SHP77 (cell line): ENCODE measurements at places on chromosomes 3 and 15.

DNA sequence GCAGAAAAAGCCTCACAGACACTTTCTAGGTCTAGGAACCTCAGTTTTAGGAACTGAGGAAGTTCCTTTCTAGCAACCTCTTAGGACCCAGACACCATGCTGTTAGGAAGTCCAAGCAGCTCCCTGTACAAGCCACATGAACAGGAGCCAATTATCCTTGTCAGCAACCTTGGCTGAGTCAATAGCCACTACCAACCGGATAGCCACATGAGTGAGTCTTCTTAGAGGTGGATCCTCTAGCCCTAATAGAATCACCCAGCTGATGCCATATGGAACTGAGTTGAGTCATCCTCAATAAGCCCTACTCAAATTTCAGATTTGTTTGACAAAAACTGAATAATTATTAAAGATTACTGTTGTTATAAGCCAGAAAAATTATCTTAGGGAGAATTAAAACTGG is 256.2 kb downstream of the NLGN1 start:
- DNase-seq, result no peak

DNA sequence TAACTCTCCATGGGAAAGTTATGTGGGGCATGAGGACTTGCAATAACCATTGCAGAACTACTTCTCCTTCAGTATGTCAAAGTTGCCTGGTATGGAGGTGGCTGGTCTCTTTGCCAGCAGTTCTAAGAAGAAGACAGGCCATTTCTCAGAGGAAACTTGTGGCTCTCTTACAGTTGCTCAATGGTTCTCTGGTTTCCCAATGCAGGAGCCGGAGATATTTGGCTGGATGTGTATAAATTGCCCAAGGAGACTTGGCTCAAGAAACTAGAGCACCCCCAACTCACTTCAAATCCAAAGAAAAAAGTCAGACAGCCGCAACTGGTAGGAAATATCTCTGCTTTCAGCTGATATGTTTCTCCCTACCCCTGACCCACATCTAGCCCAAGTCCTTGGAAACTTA is 24.2 kb downstream of the WDR93 start:
- no peak for DNase-seq

DNA sequence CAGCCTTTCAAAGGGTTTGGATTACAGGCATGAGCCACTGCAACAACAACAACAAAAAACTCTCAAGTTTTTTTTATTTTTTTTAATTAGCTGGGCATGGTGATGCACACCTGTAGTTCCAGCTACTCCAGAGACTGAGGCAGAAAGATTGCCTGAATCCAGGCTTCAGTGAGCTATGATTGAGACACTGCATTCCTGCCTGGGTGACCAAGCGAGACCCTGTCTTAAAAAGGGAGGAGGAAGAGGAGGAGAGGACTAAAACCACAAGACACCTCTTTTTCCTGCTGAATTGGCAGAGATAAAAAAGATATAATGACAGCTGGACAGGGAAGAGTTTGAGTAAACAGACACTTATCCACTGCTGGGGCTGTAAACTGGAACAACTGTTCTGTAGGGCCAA is 22.7 kb upstream of the CHRNB4 start:
- no peak for DNase-seq

- DNase-seq, result no peak
Observed at GRCh38 chr15:27805261-27806220, 293.6 kb downstream of the OCA2 start.

DNA sequence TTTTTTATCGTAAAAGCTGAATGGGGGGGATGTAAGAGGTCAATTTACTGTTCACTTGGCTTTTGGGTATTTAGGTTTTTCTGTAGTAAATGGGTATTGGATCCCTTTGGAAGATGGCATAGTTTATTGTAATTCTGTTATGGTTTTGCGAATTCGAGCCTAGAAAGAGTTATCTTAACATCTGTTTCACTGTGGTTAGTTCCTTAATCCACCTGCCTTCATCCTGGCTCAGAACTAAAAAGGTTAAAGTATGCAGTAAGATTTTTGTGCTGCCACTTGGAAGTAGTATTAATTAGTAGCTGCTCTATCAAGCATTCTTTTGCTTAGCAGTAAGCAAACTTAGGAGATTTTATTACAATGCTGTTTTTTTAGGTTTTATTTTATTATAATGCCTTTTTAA is 62.4 kb downstream of the ARIH1 start:
- no peak for DNase-seq

DNA sequence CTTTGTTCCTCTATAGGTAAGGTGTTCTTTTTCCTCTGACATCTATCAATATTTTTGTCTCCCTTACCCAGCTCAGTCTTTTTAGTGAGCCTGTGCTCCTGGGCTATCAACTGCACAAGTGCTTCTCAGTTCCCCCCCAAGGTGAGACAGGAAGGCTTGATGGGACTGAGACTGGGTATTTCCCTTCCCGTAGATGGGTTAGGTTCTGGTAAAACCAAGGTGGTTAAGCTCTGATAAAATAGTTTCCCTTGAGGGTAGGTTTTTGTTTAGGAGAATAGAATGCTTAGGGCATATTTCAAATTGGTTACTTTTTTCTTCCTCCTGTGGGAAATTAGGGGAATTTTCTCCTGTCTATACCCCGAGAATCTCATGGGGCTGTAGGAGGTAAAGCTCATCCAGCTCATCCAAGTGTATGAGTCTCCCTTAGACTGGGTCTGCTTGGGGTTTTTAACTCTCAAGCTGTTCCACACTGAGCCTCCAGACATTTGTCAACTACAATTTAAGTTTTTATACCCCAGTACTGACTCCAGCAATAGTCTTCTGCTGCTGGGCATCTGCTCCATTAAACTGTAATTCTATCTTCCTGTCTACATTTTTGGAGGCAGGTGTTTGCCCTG is 44.9 kb downstream of the OXSR1 start:
- no peak for DNase-seq

- DNase-seq, result no peak
Observed at GRCh38 chr3:37139567-37140052, 34.8 kb downstream of the LRRFIP2 start.
